Stomach (tissue), 19 donors: ENCODE measurements at places on chromosomes 1 and 21. TPM values are rescaled to one million over a fixed set of nuclear protein-coding genes. Genes with fewer than 3 reads are reported as not detected.

- DNase-seq: no peak
Observed at GRCh38 chr1:47843059-47843458, 154.1 kb downstream of the TRABD2B start.

DNA sequence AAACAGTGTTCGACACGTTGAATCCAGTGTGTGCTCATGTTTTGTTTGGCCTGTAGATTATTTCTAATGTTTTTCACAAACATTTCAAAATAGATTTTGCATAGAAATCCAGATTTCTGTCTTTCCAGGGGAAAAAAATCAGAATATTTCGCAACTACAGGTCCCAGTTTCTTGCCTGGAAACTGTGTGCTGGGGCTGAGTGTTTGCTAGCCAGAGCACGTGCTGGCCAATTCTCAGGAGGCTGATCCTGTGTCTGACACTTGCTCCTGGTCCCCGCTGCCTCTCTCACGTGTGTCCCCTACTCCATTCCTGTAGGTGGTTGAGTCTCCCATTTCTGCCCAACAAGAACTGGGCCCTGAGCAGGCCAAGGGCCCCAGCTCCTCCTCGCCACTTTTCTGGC, 2.4 kb downstream of the MAB21L3 start:
- no peak for DNase-seq

DNA sequence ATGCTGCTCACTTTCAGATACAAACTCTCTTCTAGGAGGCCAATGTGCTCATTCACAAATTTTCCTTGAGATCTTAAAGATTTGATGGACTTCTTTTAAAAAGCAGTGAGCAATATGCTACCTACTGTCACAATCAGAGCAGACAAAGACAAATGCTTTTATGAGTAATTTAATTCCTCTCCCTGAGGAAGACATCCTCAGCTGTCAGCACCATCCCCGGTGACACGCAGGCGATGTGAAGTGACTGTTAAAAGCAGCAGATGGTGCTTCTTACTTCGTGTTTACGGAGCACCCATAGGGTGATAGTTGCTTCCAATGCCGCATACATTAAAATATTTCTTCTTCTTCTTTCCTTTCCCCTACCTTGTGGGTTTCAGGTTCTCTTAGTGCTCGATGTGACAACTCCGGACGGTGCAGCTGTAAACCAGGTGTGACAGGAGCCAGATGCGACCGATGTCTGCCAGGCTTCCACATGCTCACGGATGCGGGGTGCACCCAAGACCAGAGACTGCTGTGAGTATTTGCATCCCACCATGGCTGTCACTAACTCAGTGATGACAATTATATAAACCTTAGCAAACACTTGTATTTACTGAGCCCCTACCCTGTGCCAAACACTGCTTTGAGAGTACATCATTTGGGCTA, 29.1 kb downstream of the LAMC2 start:
- no peak for DNase-seq

GRCh38 chr1:25430967-25431881, 527 bp downstream of the MACO1 start:
- no peak for DNase-seq

DNA sequence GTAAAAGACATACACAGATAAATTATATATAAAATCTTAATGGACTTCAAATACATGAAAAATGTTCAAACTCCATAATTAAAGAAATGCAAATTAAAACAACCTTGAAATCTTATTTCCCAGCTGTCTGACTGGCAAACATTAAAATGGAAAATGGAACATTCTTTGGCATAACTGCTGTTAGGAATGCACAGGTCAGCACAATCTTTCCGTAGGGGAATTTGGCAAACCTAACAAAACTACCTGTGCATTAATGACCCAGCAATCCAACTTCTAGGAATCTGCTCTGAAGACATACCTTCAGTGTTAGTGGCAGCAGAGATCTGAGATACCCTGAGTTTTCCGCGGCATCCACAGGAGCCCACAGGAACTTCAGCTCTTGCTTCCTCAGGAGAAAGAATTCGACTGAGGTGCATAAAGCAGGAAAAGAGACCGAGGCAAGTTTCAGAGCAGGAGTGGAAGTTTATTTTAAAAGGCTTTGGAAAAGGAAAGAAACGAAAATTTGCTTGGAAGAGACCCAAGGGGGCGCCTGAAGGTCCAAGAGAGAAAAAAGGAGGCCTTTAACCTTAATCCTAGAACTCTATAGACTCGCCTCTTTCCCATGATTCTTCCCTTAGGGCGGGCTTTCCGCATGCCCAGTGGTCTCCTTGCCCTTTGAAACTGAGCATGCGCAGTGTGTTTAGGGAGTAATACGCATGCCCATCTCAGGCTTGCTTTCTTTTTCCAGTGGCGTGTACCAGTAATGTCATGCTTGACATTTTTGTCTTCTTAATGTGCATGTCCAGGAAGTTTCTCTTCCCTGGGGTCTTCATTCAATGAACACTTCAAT, 24.8 kb downstream of the LYPD8 start:
- no peak for DNase-seq

GRCh38 chr1:6198646-6199297, 623 bp downstream of the RPL22 start:
- DNase-seq: no peak

GRCh38 chr1:61980561-61980960, 214.1 kb upstream of the L1TD1 start:
- DNase-seq: no peak

The OR14K1 gene
- total RNA-seq: not detected

The SKI gene
- 32.7 TPM for total RNA-seq

The BTBD8 gene
- 12.5 TPM for total RNA-seq
